ENCODE measurements at places on chromosomes 2 and 18.

GRCh38 chr2:219434468-219434717 lies 250 bp upstream of the SPEG start:
- DNase-seq = no peak

DNA sequence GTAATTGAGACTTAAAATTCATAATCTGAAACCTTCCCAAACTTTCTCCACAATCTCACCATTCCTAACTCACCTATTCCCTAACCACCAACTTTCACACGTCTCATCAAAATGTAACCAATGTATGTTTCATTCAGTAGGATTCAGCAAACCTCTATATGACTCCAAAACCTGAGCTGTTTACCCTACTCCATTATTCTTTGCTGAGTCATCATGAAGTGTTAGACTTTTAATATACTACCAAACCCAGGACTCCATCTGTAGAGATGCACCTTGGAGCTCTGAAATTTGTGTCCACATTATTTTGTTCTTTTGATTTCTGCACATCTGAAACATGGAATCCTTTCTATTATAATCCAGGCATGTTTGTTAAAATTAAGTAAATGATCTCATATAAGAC lies 727.0 kb upstream of the PIK3C3 start:
- DNase-seq = no peak

- no peak for DNase-seq
These were observed 180.1 kb upstream of the APCDD1 start for GRCh38 chr18:10274301-10274700.

DNA sequence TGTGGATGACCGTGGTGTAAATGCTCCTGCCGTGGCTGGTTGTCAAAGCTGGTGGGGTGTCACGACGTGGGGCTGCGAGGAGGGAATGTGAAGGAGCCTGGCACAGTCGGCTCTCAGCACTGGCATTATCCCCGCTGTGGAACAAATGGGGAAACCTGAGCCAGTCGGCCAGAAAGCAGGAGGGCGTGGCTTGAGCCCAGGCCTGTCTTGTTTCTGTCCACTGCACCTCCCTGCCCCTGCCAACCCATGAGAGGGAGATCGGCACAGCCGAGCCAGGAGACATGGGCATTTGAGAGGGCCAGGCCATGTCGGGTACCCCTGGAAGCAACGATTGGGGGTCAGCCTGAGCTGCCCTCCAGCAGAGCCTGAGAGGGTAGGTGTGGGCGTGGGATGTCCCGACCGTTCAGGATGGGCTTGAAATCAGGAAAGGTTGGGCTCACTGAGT lies 44.5 kb downstream of the PDIA6 start:
- DNase-seq = no peak

DNA sequence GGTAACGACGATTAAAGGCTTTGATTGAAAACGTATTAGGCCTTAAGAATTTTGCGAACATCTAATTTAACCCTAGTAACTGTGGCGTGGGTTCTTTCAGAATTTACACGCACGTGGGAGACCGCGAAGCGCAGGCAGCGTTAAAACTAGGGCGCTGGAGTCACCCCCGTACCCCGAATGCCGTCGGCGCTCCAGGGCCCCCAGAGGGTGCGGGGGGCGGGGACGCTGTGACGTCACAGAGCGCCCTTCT lies 673 bp upstream of the SMCHD1 start:
- DNase-seq = no peak

DNA sequence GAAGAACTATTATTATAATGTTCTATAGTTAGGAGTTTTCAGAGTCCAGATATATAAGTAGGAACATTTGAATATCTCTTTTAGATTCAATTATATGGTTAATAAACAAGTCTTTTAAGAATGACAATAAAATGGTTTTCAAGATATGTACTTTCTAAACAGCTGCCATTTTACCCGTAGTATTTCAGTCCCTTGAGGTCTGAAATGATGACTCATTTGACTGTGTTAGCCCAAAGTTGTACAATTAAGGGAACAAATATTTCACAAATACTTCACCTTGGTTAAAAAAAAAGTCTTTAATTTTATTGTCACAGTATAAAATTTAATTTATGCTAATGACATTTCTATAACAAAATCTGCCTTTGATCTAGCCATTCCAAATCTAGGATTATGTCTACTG lies 91.6 kb upstream of the TANK start:
- no peak for DNase-seq

- no peak for DNase-seq
These were observed 1606.3 kb downstream of the SUCLG1 start for GRCh38 chr2:82852787-82853186.

DNA sequence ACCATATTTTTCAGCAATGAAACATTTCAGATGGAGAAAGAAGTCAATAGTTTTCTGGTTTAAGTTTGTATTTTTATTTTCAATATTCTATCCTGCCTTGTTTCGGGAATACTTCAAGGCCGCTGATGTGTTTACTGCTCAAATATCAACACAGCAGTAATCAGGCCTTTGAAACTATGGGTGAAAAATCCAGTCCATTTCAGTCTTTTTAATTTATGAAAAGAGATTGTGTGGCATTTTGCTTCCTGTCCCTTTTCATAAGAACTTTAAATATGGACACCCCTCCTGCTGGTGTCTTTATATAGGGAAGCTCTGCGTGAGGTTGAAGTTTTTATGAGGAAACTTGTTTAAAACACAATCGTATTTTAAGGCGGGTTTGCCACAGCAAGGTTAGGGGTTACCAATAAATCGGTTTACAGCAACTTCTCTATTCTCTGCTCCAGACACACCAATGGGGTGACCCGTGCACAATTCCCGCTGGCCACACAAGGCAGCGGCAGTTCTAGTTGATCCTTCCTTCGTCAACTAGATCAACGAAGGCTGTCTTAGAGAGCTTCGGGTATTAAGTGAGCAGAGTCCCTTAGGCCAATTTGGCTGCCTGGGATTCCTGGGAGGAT lies 1.2 kb upstream of the TANC1 start:
- DNase-seq = no peak

DNA sequence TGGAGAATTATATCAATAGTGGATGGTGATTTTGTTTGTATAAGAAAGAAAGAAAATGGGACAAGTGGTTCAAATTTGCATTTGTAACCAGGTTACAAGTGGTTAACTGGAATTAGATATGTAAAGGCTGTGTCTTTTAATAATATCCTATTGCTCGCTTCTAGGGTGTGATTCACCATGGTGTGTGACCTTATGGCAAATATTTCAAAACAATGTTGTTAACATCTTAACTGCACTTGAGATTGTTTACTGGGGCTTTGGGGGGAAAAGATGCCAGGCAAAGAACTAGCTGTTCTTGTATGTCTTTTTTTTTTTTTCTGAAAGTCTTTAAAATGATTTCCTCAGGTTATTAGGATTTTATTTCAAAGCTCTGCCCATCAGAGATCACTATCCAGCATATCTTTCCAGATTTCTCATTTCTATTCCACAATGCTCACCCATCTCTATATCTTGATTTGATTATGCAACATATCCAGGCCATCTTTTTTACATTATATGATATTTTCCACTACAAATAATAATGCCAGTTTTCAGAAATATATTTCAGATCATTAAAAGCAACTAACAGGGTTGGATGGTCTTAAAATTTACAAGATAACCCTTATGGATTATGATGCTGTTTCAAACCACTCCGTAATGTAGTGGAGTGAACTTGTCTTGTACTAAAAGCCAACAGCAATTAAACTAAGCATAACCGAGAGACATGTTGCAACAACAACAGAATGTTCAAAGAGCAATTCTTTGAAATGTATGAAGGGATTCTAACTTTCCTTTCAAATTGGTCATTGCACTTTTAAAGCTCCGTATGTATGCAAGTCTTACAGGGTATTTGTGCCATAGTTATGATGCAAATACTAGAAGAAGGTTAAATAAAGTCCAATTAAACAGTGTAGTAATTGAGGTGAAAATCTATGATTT lies 341.5 kb upstream of the ETAA1 start:
- no peak for DNase-seq

GRCh38 chr2:180604077-180604476 lies 376.3 kb upstream of the UBE2E3 start:
- DNase-seq = peak; percentile 8

GRCh38 chr2:153519257-153519875 lies 40.8 kb upstream of the RPRM start:
- peak; percentile 54 for DNase-seq

GRCh38 chr18:62140259-62140658 lies 46.6 kb downstream of the PIGN start:
- no peak for DNase-seq

DNA sequence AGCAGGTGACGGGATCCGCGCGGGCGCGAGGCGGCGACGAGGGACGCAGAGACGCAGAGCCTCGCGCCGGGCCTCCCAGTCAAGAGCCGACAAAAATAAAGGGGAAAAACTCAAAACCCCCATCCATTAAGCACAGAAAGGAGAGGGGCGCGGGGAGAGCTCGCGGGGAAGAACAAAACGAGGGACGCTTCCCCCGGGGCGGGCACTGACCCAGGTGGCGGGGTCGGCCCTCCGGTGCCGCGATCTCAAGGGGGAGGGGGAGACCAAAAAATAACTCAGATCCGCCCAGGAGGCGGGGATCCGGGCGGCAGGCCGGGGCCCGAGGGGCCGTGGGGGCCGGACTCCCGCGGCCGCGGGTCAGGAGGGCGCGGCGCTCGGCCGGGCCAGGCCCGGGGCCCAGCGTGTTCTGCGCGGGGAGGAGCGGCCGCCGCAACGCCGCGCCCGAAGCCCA lies 597 bp downstream of the RNF103 start:
- peak; percentile 54 for DNase-seq

- DNase-seq = no peak
These were observed 83.4 kb downstream of the CALCRL start for GRCh38 chr2:187364696-187365095.

DNA sequence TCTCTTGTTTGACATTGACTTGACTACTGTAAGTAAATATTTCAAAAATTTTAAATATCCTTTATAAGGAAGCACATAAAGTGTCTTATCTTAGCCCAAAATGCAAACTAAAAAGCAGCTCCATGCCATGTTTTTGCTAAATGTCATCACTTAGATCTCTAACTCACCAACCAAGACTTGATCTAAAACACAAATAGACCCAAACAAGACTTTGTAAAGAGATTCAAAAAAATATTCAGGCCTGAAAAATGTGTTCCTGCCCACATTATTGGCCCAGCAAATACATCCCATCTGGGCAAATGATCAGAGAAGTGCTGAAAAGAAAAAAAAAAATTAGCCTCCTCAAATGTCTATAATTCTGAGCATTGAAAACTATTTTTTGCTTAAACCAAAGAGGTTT lies 187.6 kb downstream of the MREG start:
- no peak for DNase-seq

DNA sequence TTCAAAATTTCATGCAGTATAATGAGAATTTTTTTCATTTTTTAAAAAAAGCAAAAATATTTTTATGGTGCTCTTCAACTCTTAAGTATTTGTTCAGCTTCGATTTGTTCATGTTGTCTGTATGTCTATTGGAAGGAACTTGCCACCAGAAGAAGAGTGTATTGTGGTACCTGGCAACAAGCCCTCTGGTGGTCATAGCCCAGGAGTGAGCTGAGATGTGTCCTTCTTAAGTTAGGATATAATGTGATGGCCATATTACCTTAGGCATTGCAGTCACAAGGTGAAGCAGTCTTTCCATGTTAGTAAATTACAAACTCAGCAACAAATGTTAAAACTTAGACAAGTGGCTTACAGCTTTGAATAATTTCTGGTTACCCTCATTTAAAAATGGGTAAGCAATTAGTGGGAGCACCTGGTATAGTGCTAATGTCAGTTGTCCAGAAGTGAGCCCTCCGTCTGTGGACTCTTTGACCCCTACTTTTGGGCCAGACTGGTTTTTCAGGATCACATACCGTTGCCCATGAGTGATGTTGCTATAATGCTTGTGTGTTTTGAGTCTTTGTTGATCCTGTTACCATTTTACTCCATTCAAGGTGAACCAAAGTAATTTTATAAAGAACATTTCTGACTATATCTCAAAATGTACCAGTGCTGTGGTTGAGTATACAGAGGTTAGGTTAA lies 57.4 kb downstream of the MYO1B start:
- peak; percentile 14 for DNase-seq

All from activated CD4-positive, alpha-beta T cell treated with anti-CD3 and anti-CD28 coated beads, Interleukin-2, Interleukin-6, amounts not matched to agents 100 ng/mL and 50 ng/mL, durations not matched to agents 16 hours and 8 hours (primary cell).